ENCODE measurements at places on chromosomes 12 and 14. TPM values are rescaled to one million over a fixed set of nuclear protein-coding genes. Genes with fewer than 3 reads are reported as not detected.

The RAB5B gene
- total RNA-seq = 100 TPM

The SPIC gene
- total RNA-seq = 0.66 TPM

The FCF1 gene
- 24.6 TPM for total RNA-seq

The ERG28 gene
- 15.5 TPM for total RNA-seq

The IGFBP6 gene
- total RNA-seq = 2.1 TPM

The SLC35F4 gene
- 6.4 TPM for total RNA-seq

The TC2N gene
- 1.9 TPM for total RNA-seq

The TAS2R31 gene
- 5.0 TPM for total RNA-seq

The OTOGL gene
- total RNA-seq = 0.05 TPM

The TMTC1 gene
- 8.0 TPM for total RNA-seq

The TAC3 gene
- total RNA-seq = not detected
